Heart left ventricle (tissue), 16 donors: ENCODE measurements at places on chromosomes 13 and 19.

GRCh38 chr13:46206143-46206542 lies 5.6 kb upstream of the LRRC63 start:
- DNase-seq: no peak

- no peak for DNase-seq
Observed at GRCh38 chr13:37526710-37527473, 71.7 kb downstream of the POSTN start.

DNA sequence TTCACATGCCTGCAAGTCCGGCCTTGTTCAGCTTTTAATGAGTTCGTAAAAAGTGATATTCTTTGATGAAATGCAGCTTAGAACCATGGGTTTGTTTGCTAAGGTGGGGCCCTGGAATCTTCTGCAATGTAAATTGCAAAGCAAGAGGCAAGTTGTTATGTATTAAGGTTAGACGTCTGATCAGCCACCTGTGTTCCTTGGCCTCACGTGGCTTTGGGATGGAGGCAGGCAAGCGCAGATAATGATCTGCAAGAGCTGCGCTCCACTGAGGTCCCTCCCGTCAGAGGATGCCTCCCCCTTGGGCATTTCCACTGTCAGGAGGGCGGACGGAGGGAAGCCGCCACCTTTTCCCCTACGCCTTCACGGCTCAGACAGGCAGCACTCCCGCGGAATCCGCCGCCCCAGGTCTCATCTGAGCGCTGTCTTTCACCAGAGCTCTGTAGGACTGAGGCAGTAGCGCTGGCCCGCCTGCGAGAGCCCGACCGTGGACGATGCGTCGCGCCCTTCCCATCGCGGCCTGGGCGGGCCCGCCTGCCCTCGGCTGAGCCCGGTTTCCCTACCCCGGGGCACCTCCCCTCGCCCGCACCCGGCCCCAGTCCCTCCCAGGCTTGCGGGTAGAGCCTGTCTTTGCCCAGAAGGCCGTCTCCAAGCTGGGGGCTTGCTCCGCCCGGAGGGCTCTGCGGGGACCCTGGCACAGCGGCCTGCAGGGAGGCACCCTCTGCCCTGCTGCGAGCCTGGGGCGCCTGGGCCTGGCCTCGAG lies 110.9 kb downstream of the CRYL1 start:
- DNase-seq: no peak

DNA sequence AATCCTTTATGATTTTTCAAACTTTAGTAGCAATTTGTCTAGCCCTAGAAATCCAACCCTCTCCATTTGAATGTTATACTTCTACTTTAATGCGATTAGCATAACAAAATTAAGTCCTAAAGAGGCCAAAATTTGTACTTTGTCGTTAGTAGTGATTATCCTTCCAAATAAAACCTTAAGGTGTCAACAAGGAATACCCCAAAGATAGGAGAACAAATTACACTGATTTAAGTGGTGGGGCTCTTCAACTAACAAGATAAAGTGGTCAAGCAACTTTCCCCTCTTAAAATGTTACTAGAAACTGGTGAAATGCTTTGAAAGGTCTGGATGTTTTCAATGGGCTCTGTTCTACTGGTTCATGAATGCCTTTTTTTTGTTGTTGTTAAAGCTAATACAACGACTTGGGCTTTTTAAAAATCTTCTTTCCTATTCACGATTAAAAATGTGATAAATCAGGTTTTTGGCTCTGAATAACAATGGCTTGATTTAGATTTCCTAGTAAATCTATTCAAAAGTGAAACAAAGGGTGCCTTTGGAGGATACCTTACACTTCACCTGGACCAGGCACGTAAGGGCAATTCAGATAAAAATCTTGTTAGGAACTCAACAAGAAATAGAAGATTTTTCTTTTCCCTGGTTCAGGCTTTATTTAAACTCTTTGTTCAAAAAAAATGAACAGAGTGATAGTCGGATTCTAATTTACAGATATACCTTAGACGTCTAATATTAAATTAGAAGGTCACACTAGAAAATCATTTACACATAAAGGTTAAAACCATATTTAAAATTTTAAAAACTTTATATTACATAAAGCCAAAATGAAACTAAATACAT lies 3.1 kb downstream of the SOX21 start:
- DNase-seq: no peak

DNA sequence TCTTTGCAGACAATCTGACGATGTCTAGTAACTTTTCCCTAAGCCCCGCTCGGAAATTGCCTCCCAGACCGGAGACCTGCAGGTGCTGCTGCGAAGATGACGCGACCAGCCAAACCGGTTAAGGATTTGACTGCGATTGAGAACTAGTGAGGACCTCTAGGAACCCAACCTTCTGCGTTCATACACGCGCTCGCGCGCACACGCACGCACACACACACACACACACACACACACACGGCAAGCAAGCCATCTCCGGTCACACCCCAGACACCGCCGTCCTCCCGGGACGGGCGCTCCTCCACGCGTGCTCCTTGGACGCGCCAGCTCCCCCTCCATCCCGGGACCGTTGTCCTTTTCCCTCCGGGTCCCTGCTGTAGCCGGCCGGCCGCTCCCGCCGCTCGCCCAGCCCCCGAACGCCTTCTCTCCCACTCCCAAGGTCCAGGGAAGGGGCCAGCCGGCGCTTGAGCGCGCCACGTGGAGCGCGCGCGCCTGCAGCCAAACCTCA lies 1.2 kb downstream of the TBC1D4 start:
- DNase-seq: peak; percentile 53

- no peak for DNase-seq
Observed at GRCh38 chr13:39200249-39200910, 162.1 kb downstream of the NHLRC3 start.

DNA sequence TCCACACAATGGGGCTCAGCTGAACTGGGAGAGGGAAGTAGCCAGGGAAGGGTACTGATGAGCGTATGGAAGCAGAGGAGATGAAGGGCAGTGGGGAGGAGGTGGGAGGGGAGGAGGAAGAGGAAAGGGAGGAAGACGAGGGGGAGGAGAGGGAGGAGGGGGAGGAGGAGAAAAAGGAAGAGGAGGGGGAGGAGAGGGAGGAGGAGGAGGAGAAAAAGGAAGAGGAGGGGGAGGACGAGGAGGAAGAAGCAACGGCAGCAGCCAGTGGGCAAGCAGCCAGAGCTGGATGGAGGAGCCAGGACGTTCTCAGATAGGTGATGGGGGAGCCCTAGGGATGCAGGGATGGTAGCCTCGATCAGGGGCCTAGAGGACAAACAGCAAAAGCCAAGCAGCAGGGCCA lies 5.6 kb downstream of the CERS4 start:
- DNase-seq: no peak

GRCh38 chr19:55146705-55147273 lies 2.2 kb downstream of the TNNT1 start:
- DNase-seq: no peak

DNA sequence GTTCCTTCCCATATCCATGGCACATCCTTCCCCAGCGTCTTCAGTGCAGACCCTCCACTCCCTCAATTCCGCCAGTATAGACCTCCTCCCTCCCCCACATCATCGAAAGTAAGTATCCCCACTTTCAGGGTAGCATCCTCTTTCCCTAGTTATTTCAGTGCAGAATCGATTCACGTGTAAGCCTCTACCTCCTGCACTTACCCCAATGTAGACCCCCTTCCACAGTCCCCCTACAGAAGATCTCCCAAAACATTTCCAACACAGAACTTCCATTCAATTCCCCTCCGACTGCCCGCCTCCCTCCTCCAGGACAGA lies 664 bp downstream of the IRF3 start:
- DNase-seq: no peak

DNA sequence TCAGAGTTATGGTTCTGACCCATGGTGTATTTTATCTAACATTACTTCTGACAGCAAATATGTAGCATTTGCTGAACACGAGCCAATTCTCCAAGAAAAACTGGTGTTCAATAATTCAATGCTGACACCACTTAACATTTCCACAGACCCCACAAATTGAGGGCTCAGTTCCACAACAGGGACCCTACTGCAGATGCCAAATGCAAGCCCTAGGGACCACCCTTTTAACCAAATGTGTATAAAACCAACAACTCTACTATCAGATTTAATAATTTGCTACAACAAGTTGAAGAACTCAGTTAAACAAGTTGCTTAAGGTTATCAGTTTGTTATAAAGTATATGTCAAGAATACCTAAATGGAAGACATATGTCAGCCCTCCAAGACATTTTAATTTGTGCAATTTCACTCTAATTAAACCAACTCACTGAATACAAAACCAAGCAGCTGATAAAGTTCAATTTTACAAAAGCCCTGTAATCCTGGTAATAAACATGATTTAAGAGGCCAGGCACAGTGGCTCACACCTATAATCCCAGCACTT lies 6.7 kb downstream of the ZNF44 start:
- no peak for DNase-seq

GRCh38 chr13:92613921-92614320 lies 612.7 kb upstream of the GPC6 start:
- no peak for DNase-seq

DNA sequence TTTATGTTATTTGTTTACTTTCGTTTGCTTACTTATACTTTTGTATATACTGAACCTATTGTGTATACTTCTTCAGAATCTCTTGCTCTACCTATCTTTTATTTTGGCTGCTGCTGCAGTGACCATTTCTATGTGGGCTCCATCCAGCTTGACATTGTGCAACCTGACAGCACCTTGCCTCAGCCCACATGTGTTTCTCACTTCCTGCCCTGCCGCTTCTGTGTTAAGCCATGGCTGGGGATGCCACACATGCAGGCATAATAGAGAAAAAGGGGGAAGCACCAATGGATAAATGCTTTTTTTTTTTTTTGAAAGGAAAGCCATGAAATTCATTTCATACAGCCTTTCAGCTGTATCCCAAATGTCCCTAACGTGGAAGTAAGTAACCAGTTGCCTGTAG lies 147.6 kb downstream of the RBM26 start:
- no peak for DNase-seq

- DNase-seq: no peak
Observed at GRCh38 chr13:45974500-45974899, 78.0 kb downstream of the ZC3H13 start.

GRCh38 chr13:38223089-38223488 lies 126.6 kb upstream of the UFM1 start:
- no peak for DNase-seq

GRCh38 chr13:42820451-42820850 lies 39.1 kb downstream of the FAM216B start:
- DNase-seq: no peak

DNA sequence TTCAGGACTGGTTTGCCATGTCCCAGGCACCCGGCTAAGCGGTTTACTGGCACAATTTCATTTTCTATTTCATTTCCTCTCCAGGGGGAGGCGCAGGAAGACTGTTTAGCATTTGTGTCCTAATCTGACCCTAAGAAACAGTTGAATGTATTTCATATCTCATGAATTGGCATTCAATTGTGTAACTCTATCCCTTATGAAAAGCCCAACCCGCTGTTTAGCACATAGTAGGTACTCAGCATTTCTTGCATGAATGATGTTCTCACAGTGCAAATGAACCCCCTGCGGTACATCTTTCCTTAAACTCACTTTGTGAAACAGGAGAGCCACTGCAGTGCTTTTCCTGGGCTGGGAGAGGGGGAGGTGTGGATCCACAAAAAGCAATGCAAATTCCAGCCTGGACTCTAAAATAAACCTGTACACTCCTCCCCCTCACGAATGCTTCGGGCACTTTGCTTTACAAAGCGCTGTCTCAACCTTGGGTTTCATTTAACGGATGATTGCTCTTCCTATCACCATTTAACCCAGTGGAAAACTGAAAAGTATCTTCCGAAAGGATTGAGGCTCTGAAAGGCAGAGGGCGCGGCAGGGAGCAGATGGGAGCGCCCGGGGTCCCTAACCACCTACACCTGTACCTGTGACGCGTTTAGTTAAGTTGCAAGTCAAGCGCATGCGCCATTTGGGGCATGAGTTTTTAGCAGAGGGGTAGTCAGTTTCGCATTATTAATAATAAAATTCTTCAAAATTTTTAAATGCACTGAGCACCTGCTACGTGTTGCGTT lies 1.2 kb upstream of the EEF2 start:
- DNase-seq: no peak

- no peak for DNase-seq
Observed at GRCh38 chr13:32887617-32888016, 128.6 kb upstream of the KL start.

DNA sequence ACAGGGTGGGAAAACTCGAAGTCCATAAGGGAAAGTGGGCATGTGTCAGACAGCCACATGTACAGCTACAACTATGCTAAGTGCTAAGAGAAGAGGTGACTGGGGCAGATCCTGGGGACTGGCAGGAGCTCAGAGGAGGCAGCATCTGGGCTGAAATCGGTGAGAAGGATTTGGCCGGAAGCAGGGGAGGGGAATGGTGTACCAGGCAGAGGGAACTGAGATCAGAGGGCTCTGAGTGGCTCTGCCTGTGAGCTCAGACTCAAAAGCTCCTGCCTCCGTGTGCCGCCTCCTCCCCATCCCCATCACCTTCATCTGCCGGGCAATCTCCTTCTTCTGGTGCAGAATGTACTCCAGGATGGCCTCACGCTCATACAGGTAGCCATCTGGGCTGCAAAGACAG lies 21.8 kb downstream of the NOSIP start:
- no peak for DNase-seq

DNA sequence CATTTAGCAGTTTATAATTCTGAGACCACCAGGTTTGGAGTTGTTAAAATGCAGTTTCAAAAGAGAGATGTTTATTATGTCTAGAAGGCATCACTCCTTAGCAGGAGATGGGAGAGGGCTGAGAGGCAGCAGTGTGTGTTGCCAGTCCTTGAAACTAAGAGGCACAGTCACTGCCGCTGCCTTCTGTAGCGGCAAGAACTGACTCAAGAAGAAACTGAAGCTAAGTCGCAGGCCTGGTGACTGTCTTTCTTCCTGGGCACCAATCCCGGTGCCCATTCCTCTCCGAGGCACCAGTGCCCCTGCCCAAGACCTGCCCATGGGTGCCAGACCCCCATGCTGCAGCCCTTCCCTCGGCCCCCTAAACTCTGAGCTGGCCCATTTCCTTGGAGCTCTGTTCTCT lies 20.1 kb downstream of the N4BP2L1 start:
- no peak for DNase-seq

DNA sequence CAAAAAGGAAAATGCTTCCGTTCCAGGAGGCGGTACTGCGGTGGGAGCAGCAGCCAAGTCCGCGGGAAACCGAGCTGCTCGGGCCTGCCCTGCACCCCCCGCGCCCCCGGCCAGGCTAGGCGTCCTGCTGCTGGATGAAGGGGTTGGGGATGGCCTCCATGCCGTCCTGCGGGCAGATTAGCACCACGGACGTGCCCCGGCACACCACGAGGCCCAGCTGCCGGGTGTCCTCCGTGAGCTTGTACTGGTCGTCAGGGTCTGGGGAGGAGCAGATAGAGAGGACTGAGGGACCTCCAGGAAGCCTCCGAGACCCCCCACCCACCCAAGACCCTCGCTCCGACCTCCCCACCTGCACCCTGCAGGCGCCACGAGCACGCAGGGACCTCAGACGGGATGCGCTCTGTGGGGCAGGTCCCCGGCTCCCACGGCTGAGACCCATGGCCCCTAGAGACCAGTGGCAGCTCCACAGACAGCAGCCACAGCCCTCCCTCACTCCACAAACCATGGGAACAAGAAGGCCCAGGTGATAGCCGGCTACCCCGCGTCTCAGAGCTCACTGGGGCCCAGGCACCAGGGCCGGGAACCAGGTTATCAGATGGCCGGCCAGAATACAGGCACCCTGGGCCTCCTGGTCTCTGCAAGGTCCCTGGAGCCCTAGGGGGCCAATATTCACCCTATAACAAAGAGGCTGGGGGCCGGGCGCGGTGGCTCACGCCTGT lies 6.7 kb downstream of the LSM7 start:
- no peak for DNase-seq

GRCh38 chr13:102035969-102036368 lies 365.9 kb downstream of the FGF14 start:
- DNase-seq: no peak
